ENCODE measurements at places on chromosomes 1 and 21.

GRCh38 chr1:80893115-80893514 lies 907.6 kb upstream of the ADGRL2 start:
- DNase-seq, result no peak

DNA sequence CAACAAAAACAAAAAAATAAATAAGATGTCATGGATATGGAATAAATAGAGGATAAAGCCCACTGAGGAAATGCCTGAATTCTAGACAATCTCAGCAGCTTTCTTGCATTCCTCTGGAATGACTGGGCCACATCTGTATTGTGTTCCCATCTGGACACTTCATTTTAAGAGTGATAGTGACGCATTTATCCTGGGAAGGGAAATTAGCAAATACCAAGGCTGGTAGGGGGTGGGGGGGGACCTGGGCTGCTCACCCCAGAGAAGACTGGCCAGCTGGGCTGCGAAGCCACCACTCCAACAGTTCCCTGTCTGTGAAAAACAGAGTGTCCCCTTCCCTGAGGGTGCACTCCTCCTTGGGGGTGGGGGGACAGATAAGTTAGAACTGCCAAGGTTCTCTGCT lies 106.3 kb downstream of the HIVEP3 start:
- no peak for DNase-seq

DNA sequence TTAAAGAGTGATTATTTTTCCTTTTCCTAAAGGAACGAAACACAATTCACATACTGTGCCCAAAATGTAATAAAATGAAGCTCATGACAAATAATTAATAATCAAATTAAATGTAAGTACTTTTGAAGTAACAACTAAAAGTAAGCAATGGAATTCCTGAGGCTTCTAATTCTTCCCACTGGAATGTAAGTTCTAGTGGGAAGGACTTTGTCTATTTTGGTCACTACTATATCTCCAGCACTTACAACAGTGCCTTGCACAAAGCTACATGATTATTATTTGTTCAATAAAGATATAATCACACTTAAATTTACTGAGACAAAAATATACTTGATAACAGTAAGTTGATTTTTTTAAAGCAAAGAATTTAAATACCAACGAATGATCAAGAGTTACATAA lies 128.8 kb downstream of the COQ8A start:
- DNase-seq, result no peak

DNA sequence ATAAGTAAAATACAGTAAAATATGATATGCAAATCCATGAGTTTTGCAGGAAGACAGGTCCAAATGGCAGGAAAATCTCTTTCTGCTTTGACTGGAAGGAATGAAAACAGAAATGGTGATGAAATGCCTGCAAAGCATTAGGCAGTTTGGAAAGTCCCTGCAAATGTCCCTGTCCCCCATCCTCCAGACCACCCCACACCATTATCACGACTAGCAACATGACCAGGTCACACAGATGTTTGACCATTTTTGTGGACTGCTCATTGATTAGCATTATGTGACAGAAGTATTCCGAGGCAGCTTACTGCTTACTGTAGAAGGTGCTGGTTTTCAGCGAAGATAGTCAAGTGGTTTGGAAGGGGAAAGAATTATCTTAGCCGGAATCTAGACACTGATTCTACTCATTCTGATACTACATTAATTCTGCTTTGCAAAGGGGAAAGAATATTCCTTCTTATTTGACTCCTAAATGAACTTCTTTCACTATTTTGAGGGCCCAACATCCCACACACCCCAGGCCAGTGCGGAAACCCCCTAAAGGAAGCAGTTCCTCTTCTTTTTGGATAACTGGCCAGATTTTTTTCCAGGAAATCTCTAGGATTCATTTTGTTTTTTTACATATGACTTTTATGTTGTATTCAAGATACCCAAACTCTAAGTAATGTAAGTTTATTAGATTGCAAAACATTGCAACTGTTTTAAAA lies 9.5 kb upstream of the CR2 start:
- no peak for DNase-seq

DNA sequence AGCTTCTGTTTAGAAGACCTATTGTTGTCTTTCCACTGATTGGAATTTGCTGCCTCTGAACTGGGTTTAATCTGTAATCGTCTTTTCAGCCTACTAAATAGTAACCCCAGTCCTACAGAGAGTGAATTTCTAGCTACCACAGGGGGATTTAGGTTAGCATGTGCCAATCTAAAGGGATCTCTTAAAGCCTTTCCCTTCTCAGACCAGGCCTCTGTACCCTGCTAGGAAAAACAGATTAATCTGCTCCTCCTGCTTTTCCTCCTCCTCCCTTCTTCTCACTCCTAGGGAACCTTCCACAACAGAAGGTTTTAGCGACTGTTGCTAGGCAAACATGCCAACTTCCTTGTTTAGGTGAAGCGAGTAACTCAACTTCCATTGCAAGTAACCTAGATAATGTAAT lies 1.3 kb upstream of the RC3H1 start:
- DNase-seq, result peak; percentile 78

Measured in AML-193 (cell line).